ENCODE measurements at places on chromosomes 12 and 14.
A peak's percentile ranks its signal among the peaks of the same experiment; 100 is the strongest.

- DNase-seq: no peak
Measured at GRCh38 chr12:13503094-13503835, 306.7 kb downstream of the EMP1 start.

DNA sequence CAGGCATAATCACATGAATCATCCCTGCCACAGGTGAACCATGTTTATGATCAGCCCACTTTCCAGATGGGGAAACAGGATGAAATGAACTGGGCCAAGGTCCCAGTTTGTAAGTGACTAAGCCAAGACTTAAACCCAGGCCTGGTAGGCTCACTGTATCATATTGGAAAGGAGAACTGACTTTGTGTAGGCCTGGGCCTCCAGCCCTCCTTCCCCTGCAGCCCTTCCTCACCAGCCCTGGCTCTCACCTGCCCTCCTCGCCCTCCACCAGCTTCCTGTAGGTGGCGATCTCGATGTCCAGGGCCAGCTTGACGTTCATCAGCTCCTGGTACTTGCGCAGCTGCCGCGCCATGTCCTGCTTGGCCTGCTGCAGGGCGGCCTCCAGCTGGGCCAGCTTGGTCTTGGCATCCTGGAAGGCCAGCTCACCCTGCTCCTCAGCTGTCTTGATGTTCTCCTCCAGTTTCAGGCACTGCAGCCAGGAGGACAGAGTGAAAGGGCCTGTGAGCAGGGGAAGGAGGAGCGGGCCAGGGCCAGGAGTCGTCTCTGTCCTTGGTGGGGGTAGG, 19.8 kb downstream of the KRT80 start:
- no peak for DNase-seq

DNA sequence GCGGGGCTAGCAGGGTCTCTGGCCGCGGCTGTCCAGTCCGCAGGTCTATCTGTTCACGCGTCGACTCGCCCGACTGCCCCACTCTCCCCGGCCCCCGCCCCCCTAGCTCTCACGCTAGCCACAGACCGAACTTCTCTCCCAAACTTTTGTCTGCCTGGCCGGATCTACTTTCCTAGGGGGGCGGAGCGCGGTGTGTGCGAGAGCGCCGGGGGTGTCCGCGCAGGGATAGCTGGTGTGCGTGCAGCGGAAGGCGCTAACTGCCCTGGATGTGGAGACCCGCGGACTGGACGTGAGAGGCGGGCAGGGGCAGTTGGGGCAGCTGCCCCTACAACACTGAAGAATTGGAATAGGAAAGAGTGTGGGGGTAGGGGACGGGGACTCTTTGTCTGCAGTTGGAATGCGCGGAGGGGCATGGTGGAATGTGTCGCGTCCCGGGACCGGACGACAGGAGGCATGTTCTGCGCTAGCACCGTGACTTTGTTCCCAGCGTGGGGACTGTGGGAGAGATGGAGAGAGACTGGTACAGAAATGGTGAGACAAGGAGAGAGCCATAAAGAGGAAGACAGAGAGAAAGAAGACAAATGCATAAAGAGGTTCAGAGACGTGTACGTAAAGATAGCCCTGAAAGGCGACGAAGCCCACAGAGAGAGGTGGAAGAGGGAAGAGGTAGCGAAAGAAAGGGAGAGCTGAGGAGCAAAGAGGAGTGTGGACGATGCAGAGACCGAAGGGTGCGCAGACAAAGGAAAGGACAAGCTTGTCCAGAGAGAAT, at the start of gene AJUBA:
TSS of gene AJUBA (minus strand) at position 75 of the 769 bp plus-strand sequence. CDS start 285 bp downstream, outside the sequence.
- DNase-seq: peak; percentile 94

DNA sequence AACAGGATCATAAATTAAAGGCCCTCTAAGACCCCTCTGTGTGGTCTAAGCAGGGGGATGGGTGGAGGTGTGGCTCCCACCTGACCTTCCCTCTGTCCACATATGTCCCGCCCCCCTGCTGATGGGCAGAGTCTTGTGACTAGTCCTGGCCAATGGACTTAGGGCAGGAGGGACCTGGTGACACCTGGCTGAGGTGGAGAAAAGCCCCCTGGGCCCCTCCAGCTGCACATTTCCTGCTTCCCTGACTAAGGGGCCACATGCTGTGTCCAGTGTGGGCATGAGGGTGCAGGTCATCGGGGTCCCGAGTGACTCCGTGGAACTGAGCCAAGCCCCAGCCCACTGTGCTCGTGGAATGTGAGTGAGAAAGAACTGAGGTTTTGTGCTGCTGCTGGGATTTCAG, 254.7 kb downstream of the ADGRD1 start:
- peak; percentile 33 for DNase-seq

DNA sequence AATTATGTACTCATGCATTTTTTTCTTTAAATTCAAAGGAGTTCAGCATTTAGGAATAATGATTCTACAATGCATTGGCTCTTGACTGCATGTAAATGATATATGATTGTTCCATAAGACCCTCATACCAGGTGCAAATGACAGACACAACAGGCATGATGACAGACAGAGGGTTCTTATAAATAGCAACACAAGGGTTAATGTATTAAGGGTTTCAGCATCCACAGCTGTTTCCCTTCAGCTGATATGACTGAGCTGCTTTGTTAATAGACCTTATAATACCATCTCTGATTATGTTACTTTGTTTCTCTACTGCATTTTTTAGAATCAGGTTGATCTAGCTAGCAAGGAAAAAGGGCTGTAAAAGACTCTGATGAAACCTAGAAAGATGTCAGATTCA, 90.8 kb upstream of the TMTC2 start:
- DNase-seq: no peak

DNA sequence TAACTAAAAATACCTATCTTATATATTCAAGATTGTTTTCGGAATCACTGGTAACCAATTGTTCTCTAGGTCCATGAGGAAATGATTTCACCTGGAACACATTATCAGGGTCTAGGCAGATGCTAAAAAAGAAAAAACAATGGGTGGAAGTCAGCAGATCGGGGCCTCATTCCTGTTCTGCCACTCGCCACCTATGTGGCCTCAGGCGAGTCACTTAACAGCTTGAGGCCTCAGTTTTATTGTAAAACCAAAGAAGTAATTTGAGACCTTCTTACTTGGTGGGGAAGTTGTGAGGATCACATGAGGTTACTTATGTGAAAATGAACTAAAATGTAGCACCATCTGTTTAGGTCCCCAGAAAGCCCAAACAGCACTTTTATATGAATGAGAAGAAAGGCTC, 6.2 kb upstream of the RNASE10 start:
- no peak for DNase-seq

- no peak for DNase-seq
Measured at GRCh38 chr14:96252323-96252998, 3.5 kb upstream of the BDKRB1 start.

GRCh38 chr12:132946246-132946820, 9.8 kb downstream of the ZNF605 start:
- DNase-seq: no peak

DNA sequence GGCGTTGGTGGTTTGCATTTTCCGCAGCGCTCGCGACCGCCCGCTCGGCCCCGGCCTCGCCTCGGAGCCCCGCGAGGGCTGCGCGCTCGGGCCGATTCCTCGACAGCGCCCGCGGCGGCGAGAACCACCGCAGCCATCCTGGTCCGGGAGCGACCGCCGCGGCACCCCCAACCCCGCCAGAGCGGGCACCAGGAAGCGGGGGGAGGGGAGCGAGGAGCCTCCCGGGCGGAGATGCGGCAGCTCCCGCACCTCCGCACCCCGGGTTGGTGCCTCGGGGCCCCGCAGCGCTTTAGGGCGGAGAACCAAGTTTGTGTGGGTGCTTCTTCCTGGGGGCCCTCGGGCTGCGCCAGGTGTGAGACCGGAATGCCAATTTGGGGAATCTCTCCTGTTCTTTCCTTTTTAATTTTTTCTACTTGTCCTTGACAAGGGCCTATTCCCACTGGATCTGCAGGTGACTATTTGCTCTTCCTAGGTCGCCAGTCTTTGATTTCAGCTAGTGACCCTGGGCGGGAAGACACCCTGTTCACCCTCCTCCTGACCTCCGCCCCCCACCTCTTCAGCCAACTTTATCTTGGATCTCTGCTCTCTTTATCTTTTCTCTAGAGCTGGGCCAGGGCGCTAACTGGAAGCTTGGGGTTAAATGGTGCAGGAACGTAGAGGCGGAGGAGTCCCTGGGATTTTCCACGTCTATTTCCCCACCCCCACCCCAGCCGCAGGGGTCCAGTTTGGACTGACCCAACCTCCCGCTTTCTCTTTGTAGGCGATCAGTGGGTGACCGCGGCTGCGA, at the start of gene SOCS2:
TSS of gene SOCS2 (plus strand) at position 751 of the 787 bp plus-strand sequence. CDS start 223 bp downstream, outside the sequence.
- no peak for DNase-seq

DNA sequence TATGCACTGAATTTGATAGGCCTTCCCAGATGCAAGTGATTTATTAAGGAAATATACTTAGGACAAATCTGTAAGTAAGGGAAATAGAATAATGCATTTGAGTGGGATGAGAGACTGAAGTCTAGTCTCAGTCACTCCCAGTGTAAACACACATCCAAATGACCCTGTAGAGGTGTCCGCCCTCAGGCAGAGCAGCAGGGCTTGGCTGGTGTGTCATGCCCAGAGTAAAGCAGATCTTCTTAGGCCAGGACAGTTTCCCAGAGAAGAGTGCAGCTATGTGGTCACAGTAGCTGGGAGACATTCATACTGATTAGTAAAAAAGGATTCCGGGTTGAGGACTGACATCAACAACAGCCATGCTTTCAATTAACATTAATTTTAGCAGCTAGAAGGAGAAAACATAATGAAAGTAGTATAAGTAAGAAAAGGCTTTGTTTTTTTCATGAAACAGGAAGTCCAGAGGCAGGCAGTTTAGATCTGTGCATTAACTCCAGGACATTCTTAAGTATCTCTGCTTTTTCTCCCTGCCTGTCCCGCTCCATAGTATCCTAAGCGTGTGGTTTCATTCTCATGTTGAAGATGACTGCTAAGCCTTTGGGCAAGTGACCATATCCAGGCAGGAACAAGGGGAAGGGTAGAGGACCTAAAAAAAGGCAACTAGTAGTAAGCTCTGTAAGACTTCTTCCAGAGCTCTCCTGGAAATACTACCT, 35.7 kb downstream of the CNTN1 start:
- no peak for DNase-seq

DNA sequence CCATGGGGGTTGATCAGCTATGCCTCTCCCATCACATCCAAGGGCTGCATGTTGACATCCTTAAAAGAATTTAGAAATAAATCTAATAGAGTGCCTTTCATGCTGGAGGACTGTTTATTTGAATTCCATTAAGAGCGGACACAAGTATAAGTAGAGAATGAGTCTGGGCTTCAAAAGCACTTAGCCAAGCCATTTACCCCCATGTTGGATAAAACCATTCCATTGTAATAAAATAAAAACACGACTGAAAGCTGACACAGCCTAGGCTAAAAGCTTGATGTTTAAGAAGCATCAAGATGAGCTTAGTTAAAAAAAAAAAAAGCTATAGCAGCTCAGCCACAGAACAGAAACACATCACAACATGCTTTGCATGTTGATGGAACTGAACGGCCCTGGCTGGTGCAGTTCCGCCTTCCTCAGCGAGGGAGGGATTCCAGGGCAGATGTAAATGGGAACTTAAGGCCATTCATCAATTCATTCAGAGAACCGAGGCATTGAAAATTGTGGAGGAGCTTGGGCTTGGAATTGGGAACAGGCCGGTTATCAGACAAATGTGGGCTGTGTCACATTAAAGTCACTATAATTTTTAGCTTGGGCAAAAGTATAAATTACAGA, 41.2 kb downstream of the TMEM132D start:
- DNase-seq: no peak

DNA sequence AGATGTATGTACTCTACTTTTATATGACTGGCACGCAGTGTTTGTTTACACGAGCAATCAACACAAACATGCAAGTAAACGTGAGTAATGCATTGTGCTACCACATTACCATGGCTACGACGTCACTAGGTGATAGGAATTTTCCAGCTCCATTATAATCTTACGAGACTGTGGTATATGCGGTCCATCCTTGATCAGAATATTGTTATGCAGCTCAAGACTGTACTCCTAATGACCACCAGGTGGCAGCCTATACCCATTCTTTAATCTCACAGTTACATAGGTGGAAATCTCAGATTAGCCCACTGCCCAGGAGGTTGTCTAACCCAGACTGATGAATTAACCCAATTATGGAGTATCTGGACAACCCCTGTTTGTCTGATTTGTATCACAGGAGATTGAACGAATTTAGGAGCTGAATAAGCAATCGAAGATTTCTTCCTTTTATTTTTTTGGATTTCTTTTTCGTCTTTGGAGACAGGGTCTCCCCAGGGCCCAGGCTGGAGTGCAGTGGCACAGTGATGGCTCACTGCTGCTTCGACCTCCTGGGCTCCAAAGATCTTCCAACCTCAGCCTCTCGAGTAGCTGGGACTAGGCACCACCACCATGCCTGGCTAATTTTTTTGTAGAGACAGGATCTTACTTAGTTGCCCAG, 8.7 kb upstream of the TESPA1 start:
- no peak for DNase-seq

DNA sequence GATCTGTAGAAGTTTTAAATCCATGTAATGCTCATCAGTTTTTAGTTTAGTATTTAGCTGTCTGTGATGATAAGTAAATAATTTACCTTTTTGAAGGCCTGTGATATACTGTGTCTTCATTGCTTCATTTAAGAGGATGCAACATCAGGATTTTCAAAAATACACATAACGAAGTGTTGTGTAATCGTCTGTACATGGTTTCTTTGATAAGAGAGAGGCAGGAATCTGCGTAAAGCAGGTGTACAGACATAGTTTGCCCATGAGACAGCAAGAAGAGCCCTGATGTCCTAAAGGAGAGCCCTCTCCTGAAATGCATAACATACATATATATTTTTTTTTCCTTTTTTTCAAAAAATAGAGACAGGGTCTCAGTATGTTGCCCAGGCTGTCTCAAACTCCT, 44.8 kb downstream of the RASSF3 start:
- DNase-seq: no peak

DNA sequence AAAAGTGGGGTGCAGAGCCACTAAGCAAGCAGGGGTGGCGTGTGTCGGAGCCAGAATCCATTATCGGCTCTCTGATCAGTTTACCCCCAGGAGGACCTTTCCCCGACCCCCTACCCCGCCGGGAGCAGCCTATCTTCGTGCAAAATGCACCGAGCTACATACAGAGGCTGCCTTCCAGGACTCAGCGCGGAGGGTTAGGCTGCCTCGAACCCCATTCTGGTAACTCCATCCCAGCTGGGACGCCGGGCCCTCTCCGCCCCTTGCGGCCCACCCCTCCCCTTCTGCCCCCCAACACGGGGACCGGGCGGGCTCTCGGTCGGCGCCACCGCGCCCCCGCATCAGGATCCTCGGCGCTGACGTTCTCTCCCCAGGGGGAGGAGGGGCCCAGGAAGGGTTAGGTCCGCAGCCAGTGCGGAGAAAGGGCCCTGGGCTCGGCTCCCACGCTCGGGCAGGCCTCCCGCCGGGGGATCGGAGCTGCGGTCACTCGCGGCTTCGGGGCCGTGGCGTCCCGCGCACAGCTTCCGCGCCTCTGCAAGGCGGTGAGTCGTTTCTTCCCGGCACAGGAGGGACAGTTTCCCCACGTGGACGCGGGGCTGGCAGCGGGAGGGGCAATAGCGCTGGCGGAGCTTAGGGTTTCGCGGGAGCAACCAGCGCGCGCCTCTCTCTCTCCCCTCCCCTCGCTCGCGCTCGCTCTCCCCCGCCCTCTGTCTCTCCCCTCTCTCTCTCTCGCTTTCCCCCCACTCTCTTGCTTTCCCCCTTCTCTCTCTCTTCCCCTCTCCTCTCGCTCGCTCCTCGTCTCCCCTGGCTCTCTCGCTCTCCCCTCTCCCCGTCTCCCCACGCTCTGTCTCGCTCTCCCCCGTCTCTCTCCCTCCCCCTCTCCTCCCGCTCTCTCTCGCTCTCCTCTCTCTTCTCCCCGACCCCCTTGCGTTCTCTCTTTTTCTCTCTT, 12.5 kb upstream of the MAP3K9 start:
- no peak for DNase-seq

Data from ascending aorta (tissue), 2 donors.